ENCODE measurements at places on chromosomes 2 and 18.

- DNase-seq: no peak
Measured at GRCh38 chr2:3481011-3481400, 38.3 kb downstream of the ADI1 start.

DNA sequence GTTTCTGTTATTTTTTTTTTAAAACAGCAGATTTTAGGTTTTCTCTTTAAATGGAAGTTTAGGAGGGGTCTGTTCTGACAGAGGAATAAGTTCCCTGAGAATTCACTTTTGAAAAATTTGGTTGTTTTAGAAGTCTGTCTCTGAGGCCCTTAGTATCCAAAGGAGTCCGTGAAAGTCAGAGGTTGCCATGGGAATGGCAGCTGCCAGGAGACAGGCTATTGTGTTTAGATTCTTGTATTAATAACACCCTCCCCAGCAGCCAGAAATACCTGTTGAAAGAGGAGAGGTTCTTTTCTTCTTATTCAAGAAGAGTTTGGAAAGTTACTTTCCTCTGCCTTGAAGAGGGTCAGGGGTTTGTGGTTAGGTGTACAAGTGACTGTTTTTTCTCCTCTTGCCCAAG lies 29.5 kb downstream of the TNP1 start:
- DNase-seq: no peak

GRCh38 chr2:16656784-16657391 lies 8.7 kb downstream of the CYRIA start:
- no peak for DNase-seq

GRCh38 chr18:24602201-24602600 lies 141.8 kb downstream of the HRH4 start:
- no peak for DNase-seq

DNA sequence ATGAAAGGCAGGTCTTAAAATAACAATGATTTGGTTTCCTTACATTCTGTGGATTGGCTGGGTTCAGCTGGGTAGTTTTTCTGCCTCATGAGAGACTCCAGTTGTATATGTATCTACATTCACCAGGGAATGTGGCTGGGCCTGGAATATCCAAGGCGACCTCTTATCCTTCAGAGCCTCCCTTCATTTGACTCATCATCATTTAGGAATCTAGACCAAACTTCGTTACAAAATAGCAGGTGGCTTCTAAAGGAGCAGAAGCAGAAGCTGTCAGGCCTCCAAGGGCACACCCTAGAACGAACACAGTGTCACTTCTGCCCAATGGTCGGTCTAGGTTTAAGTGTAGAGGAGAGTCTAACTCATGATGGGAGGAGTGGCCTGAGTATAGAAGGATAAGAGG lies 204.2 kb downstream of the EN1 start:
- no peak for DNase-seq

- peak; percentile 39 for DNase-seq
Measured at GRCh38 chr2:84879584-84880394, 1.1 kb downstream of the TRABD2A start.

- no peak for DNase-seq
Measured at GRCh38 chr2:174210862-174211261, 37.5 kb downstream of the OLA1 start.

DNA sequence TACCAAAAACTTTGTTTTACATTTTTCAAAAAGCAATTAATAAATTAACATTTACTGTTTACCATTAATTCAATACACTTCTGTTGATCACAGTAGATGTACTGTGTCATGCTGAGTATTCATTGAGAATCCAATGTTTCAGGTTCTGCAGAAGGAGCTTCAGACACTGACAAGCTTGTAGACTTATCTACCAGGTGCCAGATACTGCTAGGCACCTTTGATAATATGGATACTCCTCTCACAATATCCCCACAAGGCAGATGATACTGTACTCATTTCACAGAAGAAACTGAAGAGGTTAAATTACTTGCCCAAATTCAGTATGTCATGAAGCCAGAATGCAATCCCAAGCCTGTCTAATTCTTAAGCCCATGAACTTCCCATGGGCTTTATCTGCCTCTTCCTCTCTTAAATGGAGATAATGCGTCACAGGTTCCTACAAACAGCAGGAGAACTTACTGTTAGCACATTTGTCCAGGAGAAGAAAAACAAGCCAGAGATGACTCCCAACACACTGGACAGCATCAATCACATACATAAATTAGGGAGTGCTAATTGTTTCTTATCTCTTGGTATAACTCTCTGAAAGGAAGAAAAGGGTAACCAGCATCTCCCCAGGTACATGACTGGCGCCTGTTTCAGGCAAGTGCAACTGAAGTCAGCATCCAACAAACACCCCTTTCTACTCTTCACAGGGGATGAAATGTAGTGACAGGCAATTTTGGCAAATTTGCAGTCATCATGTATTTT lies 27.4 kb downstream of the ITSN2 start:
- no peak for DNase-seq

- DNase-seq: no peak
Measured at GRCh38 chr2:197092431-197092830, 165.9 kb upstream of the PGAP1 start.

- no peak for DNase-seq
Measured at GRCh38 chr18:27887287-27887686, 289.6 kb downstream of the CDH2 start.

GRCh38 chr2:225735844-225736243 lies 336.3 kb downstream of the NYAP2 start:
- no peak for DNase-seq

- DNase-seq: peak; percentile 31
Measured at GRCh38 chr2:240433973-240434727, 1.3 kb upstream of the GPC1 start.

GRCh38 chr18:37514953-37515352 lies 50.6 kb downstream of the CELF4 start:
- DNase-seq: no peak

DNA sequence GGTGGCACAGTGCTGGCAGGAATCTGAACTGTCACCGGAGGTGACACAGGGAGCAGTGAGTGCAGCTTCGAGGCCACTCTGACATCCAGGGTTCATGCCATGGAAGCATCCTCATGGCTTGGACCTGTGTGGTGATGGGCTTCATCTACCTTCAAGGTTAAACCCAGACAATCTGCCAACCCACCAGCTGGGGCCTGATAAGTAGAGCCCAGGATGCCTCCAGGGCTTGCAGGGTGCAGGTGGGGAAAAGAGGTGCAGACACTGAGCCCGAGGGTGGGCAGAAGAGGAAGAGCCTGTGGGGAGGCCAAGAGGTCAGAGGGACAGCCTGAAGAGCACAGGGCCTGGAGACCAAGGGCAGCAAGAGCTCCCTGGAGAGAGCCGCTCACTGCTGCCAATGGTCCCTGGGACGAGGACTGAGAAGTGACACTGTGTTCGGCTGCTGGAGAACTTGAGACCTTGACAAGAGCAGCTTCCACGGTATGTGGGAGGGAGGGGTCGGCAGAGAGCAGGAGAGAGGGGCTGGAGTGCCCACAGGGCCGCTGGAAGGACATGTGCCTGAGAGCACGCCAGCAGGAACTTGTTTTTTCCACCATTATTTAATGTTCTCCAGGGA lies 8.1 kb upstream of the HES6 start:
- no peak for DNase-seq

GRCh38 chr2:188659656-188660406 lies 314.3 kb upstream of the COL3A1 start:
- DNase-seq: no peak

DNA sequence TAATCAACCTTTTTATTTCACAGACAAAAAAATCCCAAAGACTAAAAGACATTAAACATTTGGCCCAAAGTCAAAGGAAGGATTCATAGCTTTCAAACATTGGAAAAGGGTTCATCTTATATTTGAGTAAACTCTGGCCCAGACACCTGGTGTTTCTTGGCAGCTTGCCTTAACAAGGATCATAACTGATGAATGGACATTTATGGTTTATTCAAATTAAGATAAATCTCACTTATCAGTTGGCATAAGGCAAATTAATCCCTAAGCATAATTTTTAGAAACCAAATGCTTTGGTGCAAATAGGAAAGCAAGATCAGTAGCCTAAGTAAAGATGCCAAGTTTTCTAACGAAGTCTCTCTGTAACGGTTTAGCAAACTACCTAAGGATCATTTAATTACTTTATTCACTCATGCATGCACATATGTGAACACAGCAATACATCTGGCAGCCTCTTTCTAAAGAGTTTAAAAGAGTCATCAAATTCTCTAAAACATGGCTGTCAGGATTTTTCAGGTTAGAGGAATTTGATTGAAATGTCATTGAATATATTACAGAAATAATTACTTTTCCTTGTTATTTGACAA lies 323.4 kb upstream of the RBMS1 start:
- DNase-seq: no peak

DNA sequence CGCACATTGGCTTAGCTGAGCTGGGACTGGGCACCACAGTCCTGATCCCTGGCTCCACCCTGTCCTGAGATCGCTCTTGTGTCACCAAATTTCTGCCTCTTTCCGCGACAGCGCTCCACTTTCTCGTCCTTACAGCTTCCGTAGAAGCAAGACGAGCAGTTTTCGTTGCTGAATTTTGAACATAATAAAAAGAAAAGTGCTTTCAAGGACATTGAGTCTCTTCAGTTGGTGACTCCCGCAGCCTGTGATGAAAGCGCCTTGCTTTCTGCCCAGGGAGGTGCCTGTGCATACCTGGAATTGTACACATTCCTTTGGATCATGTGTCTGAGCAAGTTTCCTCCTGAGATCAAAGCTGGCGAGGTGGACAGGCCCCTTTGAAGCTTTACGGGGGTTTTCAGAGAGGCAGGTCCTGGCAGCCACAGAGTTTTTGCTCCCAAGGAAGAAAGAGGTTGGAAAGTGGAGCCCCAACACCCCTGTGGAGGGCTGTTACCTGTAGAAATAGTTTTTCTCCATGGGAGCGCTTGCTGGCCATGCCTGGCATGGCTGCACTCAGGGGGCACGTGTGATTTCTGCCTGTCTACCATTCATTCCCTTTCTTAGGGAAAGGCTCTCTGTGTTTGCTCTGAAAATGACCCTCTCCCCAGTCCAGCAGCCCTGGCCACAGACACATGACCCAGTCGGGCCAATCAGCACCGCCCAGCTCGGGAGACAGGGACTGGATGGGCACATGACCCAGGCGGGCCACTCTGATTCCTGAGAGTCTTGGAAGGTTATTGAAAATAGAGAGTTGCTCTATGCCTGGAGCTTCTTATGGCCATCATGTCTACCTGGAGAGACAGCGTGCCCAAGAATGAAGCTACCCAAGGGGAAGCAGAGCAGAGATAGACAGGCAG lies 115.6 kb upstream of the OTOS start:
- no peak for DNase-seq

DNA sequence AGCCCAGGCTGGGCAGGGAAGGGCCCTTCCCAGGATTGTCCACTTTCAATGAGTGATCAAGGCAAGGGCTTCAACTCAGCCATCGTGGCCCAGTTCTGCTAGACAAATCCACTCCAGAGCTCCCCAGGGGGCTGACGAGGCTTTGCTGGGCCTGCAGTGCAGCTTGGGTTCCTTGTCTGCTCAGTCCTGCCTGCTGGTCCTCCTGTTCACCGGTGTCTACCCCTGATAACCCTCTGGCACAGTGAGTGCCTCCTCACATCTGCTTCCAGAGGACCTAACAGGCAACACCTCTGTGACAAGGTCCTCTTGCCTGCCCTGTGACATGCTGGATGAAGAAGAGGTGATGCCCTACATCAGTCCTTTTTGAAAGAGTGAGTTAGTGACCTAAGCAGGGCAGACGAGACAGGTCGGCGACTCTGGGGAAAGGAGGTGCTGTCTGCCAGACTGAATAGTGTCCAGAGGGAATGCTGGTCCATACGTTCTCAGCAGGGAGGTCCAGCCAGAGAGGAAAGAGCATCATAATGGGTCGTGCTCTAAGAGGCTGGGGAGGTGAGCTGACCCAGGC lies 20.9 kb upstream of the KCNF1 start:
- DNase-seq: no peak

GRCh38 chr18:741931-742512 lies 29.6 kb upstream of the ENOSF1 start:
- no peak for DNase-seq

- DNase-seq: no peak
Measured at GRCh38 chr2:157155992-157156391, 101.5 kb upstream of the GALNT5 start.

- DNase-seq: no peak
Measured at GRCh38 chr2:167908786-167909185, 338.6 kb downstream of the STK39 start.

- DNase-seq: no peak
Measured at GRCh38 chr18:49626842-49627467, 65.1 kb downstream of the LIPG start.

DNA sequence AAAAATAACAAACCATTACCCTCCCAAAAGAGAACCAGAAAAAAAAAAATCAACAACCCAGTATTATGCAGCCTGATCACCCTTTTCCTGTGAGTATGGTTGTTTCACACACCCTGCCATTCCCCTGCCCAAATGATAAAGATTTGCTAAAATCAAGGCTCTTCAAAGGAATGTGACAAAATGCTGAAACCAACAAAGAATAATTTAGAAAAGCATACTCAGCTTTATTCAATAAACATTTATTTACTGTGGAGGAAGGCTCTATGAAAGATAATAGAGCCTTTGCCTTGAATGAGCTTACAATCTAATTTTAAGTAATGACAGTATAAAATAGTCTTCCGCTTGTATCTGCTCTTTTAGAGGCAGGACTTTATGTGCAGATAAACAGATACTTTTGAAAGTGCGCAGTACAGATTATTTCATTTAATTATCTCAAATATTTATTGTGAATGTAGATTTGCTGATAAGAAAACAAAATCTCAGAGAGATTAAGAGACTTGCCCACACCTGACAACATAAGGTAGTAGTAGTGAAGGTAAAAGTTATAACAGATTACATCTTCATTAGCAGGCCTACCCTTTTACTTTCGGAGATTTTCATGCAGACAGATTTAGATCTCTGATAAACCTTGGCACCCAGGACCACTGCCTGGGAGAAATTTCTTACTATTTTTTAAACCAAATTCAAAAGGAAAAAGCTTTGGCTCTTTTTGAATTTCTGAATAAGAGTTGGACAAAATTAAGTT lies 211.9 kb downstream of the SRBD1 start:
- DNase-seq: no peak

DNA sequence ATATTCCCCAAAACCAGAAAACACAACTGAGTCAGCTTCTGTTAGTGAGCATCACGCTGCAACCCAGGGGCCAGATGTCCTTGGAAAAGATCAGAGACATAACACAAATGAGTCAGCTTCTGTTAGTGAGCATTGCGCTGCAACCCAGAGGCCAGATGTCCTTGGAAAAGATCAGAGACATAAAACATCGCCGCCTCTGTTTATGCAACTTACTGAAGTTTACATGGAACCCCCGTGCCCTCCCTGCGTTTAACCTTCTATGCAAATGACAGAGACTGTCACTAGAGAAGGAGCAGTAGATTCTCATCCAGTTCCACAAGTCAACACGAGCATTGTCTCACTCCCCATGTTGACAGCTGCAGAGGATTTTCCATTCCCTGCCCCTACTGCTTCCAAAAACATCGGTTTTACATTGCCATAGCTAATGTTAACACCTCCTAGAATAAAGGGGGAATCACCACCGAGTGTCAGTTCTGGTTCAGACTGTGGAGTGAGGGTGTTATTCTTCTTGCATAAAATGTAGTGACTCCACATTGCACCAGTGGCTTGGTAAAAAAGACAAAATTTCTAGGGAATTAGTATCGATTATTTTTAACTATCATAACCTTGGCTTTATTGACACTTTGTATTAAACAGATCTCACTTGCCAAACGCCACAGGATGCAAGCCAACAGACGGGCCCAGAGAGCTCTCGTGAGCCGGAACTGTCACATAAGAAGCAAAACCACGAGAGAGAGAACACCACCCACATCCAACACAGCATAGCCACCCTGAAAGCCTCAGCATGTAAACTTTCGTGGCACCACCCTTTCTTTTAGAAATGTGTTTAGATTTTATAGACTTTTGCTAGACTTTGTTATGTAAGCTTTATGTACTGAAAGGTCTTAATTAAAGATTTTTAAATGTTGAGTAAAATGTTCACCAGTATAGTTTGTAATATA lies 87.7 kb downstream of the SH3YL1 start:
- DNase-seq: no peak

- peak; percentile 56 for DNase-seq
Measured at GRCh38 chr2:30915486-30915885, 108.2 kb upstream of the CAPN13 start.
